ENCODE measurements at places on chromosomes 1 and 21.

- DNase-seq: no peak
Observed at GRCh38 chr1:156524481-156524869, 23.9 kb upstream of the MEF2D start.

- no peak for DNase-seq
Observed at GRCh38 chr21:46666941-46667740, 31.7 kb downstream of the PRMT2 start.

DNA sequence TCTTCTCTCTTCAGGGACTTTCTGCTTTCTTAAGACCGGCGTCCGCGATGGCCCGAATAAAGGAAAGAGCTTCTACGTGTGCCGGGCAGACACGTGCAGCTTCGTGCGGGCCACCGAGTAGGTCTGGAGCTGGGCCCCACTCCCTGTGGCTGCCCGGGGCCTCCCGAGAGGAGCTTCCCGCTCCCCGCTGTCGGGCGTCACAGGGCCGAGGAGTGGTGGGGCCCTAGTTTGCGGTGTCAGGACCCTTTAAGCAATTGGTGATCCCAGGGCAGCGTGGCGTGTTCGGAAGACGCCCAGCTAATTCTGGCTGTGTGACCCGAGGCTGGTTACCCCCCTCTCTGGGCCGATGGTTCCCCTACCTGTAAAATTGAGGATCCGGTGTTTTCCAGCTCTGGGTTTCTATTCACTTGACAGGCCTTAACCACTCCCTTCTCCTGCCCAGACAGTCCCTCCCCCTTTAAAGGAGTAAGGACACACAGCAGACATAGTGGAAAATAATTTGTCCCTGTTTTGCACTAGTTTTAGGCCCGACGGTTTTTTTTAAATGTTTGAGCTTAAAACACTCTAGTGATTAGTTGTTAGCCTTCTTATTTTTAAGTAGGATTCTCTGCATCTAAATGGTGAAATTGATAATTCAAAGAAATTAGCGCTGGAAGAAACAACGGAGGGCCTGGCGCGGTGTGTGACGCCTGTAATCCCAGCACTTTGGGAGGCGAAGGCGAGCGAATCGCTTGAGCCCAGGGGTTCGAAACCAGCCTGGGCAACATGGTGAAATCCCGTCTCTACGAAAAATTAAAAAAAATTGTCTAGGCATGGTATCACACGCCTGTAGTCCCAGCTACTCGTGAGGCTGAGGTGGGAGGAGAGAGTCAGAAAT, 553 bp downstream of the TTF2 start:
- DNase-seq: peak; percentile 48

GRCh38 chr1:79825551-79825950, 819.0 kb upstream of the ADGRL4 start:
- no peak for DNase-seq

GRCh38 chr1:145690587-145691558, 16.3 kb downstream of the PDZK1 start:
- peak; percentile 25 for DNase-seq

GRCh38 chr1:110069404-110070281, 829 bp downstream of the ALX3 start:
- no peak for DNase-seq

DNA sequence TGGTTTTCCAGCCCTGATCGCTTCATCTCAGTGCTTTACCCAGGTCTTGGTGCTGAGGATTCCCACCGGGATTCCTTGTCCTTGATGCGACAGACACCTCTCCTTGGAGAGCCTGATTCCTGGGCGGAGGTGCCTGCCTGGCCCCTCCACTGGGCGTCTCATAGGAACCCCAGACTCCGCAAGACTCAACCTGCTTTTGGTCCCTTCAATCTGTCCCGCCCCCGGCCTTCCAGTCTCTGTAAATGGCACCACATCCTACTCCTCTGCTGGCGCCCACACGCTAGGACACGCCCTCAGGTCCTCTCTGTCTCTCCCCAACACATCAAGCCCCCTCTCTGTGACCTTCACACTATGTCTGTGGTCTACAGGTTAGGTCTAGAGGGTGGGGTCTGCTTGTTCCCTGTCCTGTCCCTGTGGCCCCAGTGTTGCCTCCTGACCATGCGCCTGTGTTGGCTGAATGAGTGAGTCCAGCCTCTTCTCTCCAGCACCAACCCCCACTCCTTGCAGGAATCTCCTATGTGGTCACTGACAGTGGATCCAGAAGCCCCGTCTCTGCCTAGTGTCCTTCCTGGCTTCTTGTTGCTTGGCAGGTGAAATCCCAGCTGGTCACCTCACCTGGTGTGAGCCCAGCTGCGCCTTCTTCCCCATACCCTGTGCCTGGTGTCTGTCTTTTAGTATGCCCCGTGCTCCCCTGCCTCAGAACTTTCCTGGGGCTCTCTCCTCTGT, 119.7 kb upstream of the C1orf174 start:
- DNase-seq: no peak

DNA sequence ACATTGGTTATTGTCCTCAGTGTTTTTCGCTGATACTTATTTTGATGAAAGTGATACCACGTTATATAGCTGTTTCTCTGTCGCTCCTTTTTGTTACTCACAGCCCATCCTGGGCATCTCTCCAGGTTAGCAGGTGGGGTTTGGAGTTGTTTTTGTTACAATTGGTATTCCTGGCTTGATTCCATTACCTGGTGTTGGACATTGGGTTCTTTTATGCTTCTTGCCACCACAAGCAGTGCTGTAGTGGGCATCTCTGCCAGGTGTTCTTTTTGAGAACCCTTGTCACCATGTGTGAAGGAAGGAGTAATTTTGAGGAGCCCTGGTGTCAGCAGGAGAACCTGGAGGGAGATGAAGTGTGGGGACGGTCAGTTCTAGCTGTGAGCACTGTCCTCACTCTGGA, 47.5 kb upstream of the PWP2 start:
- DNase-seq: no peak

DNA sequence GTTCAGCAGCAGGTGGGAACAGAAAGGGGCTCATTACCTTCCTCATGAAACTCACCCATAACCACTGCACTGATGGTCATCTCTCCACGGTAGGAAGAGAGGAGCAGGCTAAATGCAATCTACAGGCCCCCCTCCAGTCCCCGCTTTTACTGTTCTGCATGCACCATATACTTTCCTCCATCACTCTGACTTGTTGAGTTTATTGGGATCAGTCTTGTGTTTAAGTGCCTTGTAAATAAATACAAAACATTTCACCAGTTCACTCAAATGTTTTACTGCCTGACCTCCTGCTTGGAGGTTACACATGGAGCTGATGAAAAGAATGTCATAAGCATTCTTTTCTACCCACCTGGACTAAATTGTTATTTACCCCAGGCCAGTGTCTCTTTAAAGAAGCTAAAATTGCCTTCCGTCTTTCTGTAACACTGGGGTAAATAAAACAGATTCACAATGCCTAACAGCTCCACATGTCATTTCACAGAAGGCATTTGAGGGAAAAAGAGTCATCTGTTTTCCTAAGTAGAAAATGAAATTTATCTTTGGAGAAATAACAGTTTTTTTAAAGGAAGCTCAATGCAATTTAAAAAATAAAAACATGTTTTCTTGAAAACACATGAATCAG, 30.7 kb downstream of the PTPN14 start:
- DNase-seq: peak; percentile 35

DNA sequence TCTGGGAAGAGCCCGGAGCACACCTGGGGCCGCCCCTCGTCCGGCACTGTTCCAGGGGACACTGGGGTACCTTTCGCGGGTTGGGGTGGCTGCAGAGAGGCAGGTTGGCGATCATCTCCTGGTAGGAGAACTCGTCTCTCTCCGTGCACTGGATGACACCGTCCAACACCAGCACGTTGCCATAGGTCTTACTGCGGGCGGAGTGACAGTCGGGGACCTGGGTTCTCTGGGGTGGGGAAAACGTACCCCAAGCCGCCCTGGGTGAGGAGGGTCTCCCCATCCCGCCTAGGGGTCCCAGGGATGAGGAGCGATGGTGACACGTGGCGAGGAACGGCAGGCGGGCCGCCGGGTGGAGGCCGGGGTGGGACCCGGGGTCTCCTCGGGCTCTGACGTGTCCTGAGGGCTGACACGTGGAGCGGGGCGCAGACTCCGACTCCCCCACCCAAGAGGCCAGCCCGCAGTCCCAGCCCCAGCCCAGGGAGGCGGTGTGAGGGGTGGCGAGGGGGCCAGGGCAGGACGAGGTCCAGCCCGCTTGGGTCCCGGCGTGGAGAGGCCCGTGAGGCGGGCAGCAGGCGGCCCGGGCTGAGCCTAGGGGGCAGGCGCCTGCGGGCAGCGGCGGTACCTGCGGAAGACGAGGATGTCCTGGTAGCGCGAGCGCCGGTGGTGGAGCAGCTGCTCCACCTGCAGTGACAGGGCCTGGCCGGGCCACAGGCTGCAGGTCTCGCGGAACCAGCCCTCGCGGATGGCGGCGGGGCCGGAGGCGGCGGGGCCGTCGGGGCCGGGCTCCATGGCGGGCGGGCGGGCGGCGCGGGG, 457 bp downstream of the SRM start:
- DNase-seq: no peak

DNA sequence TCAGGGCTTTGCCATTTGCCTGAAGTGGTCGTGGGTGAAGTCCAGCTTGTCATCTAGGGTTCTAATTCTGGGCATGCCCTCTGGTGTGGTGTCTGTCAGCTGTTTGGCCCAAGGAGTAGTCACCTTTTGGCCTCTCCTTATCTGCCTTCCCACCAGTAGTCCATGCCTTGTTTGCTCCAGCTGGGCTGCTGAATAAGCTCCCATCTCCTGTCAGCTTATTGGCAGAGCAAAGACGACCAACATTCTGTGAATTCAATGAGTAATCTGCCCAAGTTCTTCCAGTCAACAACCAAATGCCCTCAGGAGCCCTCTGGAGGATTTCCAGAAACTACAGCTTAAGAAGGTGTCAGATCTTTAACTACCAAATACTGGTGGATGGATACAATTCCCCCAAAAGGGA, 7.0 kb downstream of the BCAN start:
- DNase-seq: no peak

DNA sequence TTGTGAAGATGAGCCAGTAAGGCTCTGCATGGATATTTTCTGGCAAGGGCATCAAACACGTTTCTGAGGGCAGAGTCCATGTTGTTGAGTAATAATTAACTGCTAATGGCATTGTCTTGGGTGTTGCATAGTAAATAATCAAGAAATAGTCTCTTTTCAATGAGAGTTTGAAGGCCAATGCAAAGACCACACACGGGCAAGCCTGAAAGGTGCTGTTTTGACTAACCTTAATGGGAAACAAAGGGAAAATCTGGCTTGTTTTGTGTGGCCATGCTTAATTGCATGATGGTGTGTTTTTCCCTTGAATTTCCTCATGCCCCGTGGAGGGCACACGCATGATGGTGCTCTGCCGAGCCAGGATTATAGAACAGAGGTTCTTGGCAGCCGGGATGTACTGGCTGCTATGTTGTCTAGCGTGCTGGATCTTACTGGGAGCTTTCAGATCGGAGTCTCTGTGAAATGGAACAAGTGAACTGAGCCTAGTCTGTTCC, 127.6 kb downstream of the NOS1AP start:
- DNase-seq: no peak

DNA sequence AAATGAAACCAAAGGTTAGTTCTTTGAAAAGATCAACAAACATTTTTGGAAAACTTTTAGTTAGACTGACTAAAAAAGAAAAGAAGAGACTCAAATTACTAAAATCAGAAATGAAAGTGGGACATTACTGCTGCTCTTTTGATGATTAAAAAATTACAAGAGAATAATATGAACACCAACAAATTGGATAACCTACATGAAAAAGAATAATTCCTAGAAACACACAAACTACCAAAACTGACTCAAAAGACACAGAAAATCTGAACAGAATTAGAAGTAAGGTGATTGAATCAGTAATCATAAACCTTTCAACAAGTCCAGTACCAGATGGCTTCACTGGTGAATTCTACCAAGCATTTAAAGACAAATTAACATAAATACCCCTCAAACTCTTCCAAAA, 5.6 kb downstream of the KIFAP3 start:
- no peak for DNase-seq

DNA sequence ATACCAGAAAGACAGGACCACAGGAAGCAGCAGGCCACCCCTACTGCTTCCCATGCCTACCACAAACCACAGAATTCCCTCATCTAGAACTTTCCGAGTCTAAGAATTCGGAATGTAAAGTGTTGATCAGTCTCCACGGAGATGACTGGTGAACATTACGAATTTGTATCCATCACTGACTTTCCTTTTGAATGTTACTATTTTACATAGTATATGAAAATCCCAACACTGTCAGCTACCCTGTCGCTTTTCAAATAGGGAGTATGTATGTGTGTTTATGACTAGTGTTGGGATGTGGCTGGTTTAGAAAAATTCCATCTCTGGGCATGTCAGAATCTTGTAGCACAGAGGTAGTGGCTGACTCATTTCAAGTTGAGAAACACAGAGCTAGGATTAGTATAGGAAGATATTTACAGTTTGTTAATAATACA, 118.2 kb downstream of the COQ8A start:
- no peak for DNase-seq

DNA sequence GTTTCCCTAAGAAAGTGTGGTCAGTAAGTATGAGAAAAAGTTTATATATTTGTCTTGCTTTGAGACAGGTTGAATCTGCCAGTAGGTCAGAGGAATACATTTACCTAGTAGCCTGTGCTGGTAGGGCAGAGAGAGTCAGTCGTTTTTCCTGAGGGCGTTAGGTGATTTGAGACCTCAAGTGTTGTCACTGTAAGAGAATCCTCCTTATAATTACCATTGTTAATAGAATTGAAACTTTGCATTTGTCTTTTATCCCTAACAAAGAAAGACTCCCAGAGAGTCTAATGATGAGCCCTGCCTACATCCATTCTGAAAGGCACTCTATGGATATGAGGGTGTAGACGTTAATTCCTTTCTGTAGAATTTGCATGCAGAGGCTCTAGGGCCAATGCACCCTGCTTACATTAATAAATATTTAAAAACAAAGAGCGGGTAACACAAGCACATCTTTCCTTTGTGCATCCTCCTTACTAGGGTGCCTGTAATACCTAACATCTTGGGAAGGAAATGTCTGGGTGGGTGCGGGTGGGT, 16.4 kb downstream of the PBX1 start:
- DNase-seq: no peak

DNA sequence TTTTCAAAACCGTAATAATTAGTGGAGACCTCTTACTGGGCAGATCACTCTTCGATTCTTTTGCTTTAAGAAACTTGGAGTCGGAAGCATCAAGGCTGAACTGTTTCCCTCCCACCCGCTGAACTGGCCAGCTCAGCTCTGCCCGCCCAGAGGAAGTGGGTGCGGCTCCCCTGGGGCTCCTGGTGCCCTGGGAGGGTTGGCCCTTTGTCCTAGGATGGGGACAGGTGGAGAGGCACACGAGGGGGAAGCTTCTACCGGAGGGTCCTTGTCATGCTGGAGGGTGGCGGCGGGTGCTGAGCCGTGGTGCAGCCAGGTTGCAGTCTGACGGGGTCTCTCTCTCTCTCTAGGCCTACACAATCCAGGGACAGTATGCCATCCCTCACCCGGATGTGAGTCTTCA, 64.3 kb upstream of the COL6A1 start:
- DNase-seq: no peak

GRCh38 chr1:17207966-17208418, 3.1 kb downstream of the PADI1 start:
- DNase-seq: peak; percentile 74

- peak; percentile 97 for DNase-seq
Observed at GRCh38 chr1:62436466-62437272, at the start of gene USP1. USP1 (plus strand) TSS chr1:62437049; CDS start chr1:62439868, 2,819 bp downstream.

GRCh38 chr21:18384771-18385170, 18.8 kb downstream of the TMPRSS15 start:
- DNase-seq: peak; percentile 27
